ENCODE measurements at places on chromosomes 2 and 18.

DNA sequence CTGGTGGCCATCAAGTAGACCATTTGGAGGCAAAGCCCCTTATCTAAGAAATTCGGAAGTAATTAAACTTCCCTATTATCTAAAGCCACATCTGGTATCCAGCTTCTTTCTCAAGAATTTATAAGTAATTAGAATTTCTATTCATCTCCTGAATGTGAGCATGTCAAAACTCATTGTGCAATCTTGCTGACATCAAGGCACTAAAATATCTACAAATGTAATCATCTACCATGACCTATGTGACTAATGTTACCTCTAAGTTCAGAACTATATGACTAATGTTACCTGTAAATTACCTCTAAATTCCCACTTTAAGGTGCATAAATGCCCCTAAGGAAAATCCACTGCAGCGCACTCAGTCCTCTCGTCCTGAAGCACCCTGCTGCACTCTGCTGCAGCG is 773.0 kb downstream of the CPS1 start:
- no peak for DNase-seq

DNA sequence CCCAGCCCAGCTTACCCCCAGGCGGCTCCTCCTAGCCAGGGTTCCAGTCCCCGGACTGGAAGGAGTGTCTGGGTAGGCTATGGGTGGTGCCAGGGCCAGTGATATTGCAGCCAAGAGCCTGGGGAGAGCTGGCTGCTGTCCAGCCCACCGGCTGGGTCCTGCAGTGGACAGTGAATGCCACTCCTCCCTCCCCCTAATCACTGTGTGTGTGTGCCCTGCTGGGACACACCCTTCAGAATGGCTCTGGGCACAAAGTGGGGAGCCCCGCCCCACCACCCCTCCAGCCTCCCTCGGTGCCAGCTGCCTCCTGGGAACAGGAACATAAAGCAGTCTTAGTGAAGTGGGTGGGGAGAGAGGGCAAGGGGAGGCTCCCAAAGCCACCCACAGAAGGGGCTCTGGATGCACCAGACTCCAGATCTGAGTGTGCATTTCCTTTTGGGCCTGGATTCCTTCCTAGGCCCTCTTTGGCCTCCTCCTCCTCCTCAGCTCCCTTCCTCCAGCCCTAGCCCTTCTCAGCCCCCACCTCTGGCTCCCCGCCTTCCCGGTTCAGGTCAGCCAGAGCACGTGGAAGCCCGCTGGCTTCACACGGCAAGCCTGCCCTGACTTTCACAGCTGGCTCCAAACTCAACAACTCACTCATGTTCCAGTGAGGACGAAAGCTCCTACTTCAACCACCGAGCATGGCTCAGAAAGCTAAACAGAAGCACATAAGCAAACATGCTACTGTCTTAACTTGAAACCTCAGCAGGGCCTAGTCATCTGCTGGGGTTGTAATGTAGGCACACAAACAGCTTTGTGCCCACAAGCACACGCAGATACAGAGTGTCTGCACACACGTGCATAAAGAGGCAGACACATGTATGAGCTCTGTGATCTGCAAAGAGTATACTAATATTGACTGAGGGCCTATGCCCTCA is 209.2 kb upstream of the SMAD2 start:
- no peak for DNase-seq

DNA sequence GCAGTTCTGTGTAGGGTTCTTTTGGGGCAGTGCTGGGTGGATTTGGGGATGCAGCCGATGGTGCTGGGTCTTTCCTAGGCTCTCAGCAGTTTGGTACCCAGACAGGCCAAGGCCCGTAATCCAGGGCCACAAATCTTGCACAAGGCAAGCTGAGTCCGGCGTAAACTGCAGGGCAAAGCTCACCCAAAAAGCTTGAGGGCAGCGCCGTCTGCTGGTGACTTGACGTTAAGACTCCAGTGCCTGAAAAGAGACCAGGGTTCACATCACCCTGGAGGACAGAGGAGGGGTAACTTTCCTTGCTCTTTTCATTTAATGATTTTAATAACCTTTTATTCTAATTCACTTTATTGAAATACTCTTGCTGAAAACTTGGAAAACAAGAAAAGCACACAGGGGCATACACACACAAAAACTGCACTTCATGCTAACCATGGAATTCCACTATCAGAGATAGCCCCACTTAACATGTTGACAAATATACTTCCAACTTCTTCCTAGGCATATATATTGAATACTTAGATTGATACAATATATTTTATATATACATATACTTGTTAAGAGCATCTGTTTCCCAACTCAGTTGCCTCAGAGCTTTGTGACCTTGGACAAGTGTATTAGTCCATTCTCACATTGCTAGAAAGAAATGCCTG is 38.9 kb downstream of the CNGA3 start:
- peak; percentile 76 for DNase-seq

GRCh38 chr18:76412010-76412817 is 82.8 kb downstream of the ZNF516 start:
- DNase-seq, result no peak

DNA sequence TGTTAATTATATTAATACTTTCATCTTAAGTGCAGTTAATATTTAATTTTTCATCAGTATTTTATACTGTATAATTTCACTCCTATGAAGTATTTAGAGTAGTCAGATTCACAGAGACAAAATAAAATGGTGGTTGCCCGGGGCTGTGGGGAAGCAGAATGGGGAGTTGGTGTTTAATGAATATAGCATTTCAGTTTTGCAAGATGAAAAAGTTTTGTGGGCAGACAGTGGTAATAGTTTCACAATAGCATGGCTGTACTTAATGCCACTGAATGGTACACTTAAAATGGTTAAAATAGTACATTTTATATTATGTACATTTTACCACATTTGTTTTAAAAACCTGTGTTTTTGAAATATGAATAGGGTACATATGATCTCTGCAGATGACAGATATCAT is 31.2 kb downstream of the CFAP221 start:
- no peak for DNase-seq

GRCh38 chr18:21496277-21496835 is 104.1 kb downstream of the ESCO1 start:
- no peak for DNase-seq

DNA sequence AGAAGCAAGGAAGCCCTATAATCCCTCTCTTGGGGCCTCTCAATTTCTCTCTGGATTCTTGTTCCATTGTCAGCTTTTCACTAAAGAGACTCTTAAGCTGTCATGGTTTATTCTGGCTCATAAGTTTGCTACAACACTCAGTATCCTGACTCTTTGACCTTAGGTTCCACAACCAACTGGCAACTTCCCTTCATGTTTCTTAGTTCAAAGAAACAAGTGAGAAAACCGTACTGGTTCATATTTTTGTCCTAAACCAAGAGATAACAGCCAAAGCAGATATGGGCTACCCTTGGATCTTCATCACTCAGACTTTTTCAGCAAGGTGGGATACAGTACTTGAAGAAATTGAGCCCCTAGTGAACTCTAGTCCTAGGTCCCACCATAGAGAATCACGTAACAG is 109.9 kb upstream of the CRIM1 start:
- DNase-seq, result no peak

DNA sequence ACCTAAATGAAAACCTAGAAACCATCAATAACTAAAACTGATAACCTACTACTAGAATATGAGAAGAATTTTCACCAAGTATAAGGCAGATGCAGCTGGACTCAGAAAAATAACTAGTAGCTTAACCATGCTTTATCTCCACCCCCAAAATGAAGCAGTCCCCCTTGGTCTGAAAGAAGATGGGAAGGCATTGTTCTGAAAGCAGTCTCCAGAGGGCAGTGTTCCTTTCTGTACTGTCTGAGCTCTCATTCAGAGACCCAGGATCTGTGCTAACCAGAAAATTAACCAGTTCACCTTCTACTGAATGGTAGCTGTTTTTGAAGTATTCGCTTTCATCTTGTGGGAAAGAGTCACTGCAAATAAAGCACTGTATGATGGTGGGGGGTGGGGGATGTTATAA is 273.0 kb downstream of the PDE11A start:
- peak; percentile 41 for DNase-seq

DNA sequence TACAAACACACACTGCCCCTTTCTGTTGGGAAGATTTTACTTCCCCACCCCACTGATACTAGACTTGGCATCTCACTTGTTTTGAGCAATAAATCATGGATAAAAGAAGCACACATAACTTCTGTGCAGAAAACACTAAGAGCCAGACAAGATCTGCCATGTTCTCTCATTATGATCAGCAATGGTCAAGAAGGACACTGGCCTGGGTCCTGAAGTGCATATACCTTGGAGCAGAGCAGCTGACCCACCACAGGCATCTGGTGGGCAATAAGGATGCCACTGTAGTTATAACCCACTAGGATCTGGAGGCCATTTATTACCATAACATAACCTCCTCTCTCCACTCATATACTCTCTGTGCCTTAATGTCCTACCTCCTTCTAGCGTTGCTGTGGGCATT is 338.3 kb downstream of the NCKAP5 start:
- no peak for DNase-seq

- no peak for DNase-seq
These were observed 36.0 kb upstream of the TTC27 start for GRCh38 chr2:32591669-32592463.

DNA sequence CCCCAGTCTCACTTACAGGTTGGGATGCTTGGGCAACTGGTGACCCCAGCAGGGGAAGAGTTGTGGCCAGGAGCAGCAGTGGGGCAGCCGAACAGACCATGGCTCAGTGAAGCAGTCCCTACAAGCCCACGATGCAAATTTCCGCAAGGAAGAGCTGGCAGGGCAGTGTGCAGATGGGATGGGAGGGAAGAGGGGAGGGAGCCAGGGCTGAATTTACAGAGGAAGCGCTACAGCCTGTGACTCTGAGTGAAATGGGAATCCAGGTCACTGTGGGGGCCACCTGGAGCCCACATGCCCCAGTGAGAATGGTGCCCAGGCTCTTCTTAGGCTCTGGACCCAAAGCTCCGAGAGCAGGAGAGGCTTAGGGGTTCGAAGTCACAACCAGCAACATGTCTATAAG is 27.0 kb upstream of the SELENOI start:
- DNase-seq, result no peak

DNA sequence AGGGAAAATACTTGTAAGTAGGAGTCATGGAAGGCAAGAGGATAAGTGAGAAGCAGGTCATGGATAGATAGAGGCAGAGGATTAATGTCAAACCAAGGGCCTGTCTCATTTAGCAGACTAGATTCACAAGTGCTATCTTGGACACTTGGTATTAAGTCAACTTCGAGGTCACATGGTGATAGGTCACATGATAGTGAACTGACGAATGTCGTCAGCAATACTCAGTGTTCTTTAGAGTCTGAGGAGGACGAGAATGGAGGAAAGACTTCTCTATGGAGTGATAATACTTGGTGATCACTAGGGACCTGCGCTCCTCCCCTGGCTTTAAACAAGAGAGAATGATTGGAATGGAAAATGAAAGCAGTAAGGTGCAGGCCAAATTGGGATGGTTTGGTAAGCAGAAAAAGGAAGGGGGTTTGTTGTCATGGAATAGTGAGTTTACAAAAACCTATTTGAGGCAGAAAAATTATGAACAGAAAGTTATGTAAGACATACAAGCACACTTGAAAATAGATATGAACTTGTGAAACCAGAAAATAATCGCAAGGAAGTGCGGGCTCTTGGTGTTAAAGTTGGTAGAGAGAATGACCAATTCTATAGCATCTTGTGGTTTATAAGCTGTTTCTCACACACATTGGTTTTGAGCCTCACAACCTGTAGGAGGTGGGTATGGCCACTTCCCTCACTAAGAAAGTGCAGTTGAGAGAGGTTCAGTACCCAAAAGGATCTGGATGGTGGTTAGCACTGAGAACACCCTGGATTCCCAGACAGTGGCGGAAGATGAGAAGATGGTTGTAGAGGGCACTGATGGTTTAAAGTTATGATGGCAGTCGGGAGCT is 141.5 kb downstream of the WDSUB1 start:
- no peak for DNase-seq

GRCh38 chr18:63164396-63164795 is 155.2 kb downstream of the BCL2 start:
- no peak for DNase-seq

DNA sequence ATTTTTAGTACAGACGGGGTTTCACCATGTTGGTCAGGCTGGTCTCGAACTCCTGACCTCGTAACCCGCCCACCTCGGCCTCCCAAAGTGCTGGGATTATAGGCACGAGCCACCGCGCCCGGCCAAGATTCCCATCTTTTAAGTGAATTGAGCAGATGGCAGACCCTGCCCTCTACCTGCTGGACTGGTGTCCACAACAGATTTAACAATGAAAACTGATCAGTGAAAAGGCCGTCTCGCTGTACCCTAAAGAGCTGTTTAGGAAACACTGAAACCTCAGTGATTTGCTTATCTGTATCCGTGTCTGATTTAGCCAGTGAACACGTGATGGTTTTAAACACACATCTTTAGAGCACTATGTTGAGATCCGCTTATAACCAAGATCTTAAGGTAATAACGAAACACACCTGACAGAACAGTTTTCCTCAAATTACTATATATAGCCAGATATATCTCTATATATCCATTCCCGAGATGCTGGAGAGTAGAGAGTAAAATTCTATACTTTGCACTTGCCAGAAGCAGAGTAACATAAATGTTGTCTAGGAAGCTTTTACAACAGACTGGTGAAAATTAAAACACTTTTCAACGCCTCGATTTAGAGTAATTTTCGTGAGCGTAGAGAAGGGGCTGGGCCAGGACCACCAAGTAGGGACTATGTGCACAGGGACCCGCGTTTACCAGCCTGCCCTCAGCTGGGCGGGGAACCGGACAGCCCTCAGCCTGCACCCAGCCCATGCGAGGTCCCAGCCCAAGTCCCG is 594 bp downstream of the FAM161A start:
- peak; percentile 77 for DNase-seq

GRCh38 chr2:70632388-70632787 is 78.8 kb upstream of the TGFA start:
- no peak for DNase-seq

DNA sequence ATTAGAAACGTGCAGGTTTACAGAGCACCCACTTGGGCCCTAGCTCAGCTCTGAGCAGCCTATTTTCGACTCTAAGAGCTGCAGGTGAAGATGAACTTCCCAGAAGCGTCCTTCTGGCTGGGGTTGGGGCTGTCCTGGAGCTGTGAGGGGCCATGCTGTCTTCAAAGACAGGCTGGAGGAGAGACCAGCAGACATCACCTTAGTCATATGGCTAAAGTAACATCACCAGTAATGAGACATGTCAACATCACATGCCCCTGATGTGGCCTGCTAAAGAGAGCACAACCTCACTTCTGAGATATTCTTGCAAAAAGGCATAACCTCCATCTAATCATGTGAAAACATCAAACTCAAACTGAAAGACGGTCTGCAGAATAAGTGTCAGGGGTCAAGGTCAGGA is 87.2 kb upstream of the ZNF532 start:
- no peak for DNase-seq

GRCh38 chr2:149087751-149088150 is 49.3 kb downstream of the LYPD6B start:
- DNase-seq, result no peak

Data from A549 (cell line).